ENCODE measurements at places on chromosomes 11 and 22.

GRCh38 chr11:41716862-41717261 lies 257.4 kb upstream of the LRRC4C start:
- no peak for DNase-seq

GRCh38 chr11:8000390-8000789 lies 13.3 kb downstream of the EIF3F start:
- no peak for DNase-seq

- no peak for DNase-seq
These were observed 54.4 kb downstream of the COMMD9 start for GRCh38 chr11:36234825-36235224.

GRCh38 chr11:75547617-75548058 lies 14.4 kb upstream of the SERPINH1 start:
- DNase-seq, result peak; percentile 56

GRCh38 chr11:78392854-78393253 lies 24.8 kb downstream of the GAB2 start:
- DNase-seq, result no peak

DNA sequence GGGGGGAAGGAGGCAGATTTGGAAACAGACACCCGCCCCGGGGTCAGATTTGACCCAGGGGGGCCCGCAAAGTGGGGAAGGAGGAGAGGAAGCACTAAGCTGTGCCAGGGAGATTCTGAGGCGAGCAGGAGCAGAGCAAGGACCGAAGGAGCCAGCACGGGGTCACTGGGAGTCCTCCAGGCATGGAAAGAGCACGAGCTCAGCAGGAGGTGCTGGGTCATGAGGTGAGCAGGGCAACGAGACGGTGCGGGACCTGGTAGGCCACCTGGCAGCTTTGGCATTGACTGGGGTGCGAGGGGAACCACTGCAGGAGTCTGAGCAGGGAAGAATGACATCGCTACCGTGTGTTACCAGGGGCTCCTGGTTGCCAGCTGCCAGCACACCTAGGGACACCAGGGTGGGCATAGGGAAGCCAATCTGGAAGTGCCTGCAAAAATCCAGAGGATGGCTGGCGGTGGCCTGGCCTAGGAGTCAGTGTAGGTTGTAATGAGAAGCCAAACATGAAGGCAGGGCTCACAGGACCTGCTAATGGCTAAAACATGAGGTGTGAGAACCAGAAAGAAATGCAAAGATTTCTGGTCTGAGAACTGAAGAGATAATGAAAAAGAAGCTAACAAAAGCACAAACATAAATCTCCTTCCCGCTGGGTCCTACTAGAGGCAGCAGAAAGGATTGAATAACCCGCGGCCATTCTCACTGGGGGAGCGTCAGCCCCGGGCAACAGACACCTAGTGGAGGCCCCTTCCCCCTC lies 63.5 kb downstream of the MICAL3 start:
- no peak for DNase-seq

DNA sequence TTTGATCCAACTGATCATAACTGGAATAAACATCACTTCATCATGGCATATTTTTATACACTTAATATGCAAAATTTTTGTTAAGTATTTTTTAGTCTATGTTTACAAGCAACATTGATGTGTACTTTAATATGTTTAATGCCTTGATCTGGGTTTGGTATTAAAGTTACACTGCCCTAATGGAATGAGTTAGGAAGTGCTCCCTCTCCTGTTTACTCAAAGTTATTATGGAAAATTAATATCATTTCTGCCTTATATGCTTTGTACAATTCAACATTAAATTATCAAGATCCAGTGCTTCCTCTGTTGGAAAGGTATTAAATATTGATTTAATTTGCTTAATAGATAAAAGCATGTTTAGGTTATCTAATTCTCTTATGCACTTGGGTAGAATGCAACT lies 927.3 kb upstream of the RAG2 start:
- DNase-seq, result no peak

DNA sequence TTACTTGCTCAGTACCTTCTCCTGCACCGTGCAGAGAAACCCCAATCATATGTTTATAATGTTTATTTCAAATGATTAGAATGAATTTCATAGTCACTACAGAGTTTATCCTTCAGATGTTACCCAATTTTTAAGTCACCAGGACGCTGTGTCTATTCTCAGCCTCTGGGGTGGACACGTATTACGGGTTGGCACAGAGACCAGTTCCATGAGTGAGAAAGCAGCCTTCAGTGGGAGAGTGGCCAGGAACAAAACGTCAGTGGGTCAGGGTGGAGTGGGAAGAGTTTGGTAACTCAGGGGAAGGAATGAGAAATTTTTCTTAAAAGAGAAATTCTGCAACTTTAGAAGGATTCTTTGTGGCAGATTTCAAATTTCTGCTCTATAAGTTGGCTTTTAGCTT lies 77.1 kb upstream of the MTMR2 start:
- DNase-seq, result no peak
